Stimulated activated CD4-positive, alpha-beta T cell treated with anti-CD3 and anti-CD28 coated beads, Interleukin-1b, Interleukin-23, amount 100 ng/mL, for 4 hours (primary cell): ENCODE measurements at places on chromosomes 5 and 9.

- no peak for DNase-seq
Observed at GRCh38 chr5:138336952-138337684, 948 bp upstream of the FAM53C start.

DNA sequence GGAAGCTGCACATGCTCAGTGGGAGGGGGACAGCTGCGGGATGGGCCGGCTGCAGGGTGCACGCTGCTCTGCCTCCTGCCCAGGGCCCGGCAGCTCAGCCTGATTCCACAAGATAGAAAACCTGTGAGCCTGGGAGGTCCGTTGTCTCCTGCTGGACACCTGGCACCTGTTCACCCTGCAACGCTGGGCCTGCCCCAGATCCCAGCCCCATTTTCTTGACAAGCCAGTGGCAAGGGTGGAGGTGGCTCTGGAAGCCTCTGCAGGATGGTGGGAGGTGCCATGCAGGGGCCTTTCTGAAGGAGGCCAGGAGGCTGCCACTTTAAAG, 68.1 kb upstream of the RNF130 start:
- DNase-seq = no peak

GRCh38 chr9:81772144-81772543, 82.8 kb upstream of the TLE1 start:
- no peak for DNase-seq

- DNase-seq = no peak
Observed at GRCh38 chr9:87180361-87180760, 233.1 kb upstream of the GAS1 start.

DNA sequence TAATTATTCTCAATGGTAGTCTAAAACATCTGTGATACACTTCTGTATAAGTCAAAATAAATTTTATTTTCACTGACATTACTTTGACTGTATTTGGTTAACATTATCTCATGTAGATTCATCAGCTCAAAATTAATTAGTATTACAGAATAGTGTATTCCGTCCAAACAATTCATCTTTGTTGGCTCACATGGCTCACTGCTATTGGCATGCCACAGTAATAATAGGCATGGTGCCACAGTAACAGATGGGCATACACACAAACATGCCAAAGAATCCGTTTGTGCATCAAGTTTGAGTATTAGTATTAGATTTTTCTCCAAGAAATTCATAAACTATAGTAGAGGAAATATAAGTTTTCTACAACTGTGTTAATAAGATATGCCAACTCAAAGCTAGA, 14.2 kb downstream of the AP3B1 start:
- no peak for DNase-seq

DNA sequence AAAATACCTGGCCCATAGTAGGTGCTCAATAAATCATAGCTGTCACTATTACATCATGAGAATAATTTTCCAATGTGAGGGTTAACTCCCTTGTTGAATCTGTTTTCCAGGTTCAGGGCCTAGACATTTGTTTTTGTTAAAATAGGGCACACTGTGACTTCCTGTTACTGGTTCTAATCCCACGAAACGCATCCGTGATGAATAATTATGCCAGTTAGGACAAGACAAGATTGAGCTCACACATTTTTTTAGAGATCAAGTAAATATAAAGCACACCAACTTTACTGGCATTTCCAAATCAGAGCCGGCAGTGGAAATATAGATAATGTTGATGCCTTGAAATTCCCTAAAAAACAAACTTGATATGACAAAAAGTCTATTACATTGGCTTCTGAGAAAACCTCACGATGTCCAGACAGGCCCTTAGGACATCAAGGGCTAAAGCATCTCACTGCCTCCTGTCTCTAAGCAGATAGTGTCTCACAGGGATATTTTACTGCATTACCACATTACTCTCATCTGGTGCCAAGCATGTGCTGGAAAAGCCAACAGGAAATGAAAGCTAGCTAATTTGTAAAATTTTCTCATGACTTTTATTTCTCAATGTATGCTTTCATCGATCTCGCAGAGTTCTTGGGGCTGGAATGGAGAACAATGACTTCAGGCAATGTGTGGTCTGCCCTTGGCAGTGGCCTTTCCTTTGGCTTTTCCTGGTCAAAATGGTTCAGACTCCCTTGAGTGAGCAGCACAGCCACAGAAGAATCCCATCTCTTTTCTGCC, 414.3 kb upstream of the PAPPA start:
- no peak for DNase-seq

DNA sequence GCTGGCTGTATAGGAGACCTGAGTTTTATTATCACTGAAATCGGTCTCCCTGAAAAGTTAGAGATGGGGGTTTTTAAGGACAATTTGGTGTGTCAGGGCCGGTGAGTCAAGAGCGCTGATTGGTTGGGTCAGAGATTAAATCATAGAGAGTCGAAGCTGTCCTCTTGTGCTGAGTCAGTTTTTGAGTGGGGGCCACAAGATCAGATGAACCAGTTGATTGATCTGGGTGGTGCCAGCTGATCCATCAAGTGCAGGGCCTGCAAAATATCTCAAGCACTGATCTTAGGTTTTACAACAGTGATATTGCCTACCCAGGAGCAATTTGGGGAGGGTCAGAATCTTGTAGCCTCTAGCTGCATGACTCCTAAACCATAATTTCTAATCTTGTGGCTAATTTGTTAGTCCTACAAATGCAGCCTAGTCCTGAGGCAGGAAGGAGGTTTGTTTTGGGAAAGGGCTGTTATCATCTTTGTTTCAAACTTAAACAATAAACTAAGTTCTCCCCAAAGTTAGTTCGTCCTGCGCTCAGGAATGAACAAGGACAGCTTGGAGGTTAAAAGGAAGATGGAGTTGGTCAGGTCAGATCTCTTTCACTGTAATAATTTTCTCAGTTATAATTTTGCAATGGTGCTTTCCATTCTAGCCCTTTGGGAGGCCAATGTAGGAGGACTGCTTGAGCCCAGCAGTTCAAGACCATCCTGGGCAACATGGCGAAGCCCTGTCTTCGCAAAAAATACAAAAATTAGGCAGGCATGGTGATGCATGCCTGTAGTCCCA, 31.6 kb upstream of the RFK start:
- DNase-seq = no peak

GRCh38 chr5:77513321-77513720, 21.2 kb upstream of the WDR41 start:
- no peak for DNase-seq

- DNase-seq = no peak
Observed at GRCh38 chr9:16673171-16673570, 197.3 kb downstream of the BNC2 start.

GRCh38 chr5:150674341-150674821, 13.3 kb downstream of the MYOZ3 start:
- no peak for DNase-seq

GRCh38 chr5:111932199-111932598, 175.2 kb upstream of the NREP start:
- no peak for DNase-seq

DNA sequence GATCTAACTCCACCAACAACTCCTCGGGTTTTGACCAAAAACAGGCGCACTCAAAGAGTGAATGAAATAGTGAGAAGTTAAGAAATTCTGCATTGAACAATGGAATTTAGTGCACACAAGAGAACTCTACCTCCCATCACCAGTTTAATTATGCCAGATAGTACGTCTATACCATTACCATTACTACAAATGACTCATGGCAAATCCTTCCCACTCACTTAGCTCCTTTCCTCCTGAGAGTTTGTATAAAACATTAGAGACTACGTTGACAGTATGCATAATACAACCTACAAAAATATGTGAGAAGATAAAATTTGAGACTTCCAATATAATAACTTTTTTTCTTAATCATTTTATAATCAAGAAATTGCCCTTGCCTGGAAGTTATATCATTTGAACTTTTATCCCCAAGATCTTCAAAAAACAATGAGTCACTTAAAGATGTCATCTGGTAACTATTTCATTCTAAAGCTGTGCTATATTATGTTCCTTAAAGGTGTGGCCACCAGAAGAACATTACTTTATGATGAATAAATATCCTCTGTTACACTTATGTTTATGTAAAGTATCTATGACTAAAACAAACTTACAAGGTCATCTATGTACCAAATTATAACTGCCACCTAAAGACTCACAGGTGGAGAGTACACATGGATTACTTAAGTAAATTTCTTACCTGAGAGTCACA, 297.9 kb upstream of the PTGER4 start:
- DNase-seq = no peak

DNA sequence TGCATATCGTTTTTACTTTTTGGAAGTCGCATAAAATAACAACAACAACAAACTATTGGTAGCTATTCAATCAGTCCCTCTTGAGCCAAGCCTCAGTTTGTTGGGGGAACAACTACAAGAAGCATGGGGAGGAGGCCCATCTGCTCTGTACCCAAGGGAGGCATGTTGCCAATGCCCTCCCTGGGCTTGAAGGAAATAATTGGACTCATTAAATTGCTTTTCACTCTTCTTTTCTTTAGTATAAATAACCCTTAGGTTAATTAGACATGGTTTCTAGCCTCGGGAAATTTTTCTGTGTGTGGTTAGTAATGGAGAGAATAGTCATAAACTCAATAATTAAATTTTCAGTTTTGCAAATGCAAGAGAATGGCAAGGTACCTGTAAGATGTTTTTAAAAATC, 500.7 kb downstream of the TLE4 start:
- no peak for DNase-seq

GRCh38 chr5:114297915-114298314, 64.0 kb upstream of the KCNN2 start:
- no peak for DNase-seq

GRCh38 chr5:123610209-123610608, 98.2 kb downstream of the CSNK1G3 start:
- DNase-seq = no peak

DNA sequence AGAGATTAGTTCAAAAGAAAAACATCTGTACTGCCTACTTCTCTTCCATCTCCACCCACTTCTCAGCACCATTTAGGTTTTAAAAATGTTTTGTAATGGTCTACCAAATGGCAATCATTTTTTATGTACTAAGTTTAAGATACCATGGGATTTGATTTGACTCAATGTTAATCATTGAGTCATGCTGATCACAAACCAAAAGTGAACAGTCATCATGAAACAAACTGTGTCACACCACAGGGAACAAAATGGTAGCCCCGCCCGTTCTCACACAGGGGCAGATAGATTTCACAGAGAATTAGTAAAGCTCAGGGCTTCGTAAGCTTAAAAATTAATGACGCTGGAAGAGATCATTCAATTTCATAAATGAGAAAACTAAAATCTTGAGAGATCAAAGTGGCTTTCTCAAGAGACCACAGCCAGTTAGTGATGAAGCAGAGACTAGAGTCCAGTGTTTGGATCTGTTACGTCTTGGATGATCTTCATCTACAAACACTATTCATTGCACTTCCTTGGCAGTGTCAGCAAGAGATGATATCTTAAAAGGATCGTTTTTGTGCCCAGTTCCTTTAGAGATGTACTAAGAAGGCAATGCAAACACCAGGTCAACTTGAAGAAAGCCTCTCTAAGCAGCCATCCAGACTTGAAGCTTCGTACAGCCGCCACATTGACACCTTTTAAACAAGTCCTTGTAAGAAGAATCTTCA, 33.9 kb upstream of the TRIO start:
- no peak for DNase-seq

GRCh38 chr5:179128041-179128365, 67.8 kb downstream of the ZNF354C start:
- DNase-seq = no peak

GRCh38 chr5:101637599-101637998, 658.5 kb downstream of the SLCO4C1 start:
- DNase-seq = no peak

- no peak for DNase-seq
Observed at GRCh38 chr5:15529821-15530220, 29.8 kb downstream of the FBXL7 start.

DNA sequence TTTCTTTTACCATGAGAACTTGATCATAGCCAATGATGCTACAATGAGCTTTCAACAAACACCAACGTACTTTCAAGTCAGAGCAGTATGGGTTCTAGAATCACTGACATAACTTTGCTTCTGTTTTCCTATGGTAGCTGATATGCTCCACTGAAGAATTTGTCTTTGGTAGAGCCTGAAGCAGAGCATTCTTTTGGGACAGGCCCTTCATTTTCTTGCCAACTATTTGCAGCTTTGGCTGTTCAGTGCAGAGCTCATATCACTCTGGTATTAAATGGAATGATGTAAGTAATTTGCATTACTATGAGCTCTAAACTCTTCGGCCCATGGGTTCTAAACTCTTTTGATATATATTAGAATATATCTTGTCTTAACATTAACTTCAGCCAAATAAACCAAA, 51.8 kb upstream of the APC start:
- no peak for DNase-seq

DNA sequence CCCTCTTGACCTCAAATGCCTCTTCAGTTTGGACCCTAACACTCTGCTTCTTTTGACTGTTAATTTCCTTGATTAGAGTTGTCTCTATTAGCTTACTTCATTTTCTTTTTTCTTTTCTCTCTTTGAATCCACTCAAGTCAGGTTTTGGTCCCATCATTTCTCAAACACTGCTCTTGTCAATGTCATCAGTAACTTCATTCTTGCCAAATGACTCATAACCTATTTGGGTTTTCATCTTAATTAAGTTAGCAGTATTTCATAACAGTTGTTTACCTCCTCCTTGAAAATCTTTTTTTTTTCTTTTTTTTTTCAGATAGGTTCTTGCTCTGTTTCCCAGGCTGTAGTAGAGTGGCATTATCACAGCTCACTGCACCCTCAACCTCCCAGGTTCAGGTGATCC, 119.6 kb downstream of the PARP8 start:
- no peak for DNase-seq

- no peak for DNase-seq
Observed at GRCh38 chr5:33834334-33834733, 57.5 kb downstream of the ADAMTS12 start.

GRCh38 chr5:81268521-81269196, 32.7 kb upstream of the ZCCHC9 start:
- DNase-seq = no peak

DNA sequence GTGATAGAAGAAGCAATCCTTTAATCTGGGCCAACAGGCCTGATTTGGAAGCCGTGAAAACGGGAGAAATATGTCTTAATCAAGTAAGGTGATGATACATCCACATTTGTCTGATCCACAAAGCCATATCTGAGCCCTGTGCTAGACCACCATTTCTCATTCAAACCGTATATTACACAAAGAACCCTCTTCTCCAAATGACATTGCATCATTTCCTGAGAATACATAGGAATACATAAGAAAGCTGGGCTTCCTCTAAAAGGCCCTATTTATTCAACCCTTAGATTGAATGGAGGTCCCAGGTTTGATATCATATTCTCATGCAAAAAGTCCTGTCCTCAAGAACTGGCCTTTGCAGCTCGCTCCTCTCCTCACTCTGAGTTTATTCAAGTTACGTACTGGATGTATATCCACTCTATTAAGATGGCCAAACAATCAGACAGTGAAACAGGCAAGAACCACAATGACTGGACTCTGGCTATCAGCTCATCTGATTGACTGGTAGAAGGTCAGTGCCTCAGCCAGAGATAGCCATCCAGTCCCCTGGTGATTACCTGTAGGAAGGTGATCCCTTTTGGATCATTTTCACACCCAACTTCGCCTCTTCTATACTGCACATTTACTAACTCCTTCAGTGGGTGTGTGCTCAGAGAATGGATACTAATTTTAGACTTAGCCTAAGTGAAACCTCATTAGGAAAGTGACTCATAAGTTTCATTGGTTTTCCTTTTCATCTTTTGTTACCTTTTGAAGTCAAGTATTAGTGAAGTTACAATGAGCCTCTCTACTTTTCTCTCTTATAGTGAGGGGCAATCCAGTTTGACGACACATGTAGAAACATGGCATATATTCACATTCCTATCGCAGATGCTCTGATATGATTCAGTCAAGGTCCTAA, 167.6 kb upstream of the WWC1 start:
- DNase-seq = no peak

GRCh38 chr5:142017832-142018427, 5.1 kb upstream of the GNPDA1 start:
- DNase-seq = no peak

- no peak for DNase-seq
Observed at GRCh38 chr5:180130876-180131740, 59.5 kb upstream of the RNF130 start.
